NCI-H524 treated with DMSO at 0.1 percent for 48 hours (cell line): ENCODE measurements at places on chromosomes 5 and 9.

DNA sequence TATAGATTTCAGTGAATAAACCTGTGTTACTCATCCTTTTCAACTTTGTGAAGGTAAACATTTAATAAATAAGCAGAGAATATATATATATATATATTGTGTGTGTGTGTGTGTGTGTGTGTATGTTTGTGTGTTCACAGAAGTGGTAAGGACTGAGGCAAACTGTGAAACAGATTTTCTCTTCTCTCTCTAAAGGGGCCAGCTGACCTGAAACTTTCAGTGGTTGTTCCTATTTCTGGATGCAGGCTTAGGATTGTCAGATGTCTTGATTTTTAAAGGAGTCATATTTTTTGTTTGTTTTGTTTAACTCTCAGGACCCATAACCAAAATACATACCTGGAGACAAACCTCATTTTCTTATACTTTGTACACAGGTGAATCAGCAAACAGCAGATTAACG is 714.9 kb upstream of the MEF2C start:
- DNase-seq: no peak

DNA sequence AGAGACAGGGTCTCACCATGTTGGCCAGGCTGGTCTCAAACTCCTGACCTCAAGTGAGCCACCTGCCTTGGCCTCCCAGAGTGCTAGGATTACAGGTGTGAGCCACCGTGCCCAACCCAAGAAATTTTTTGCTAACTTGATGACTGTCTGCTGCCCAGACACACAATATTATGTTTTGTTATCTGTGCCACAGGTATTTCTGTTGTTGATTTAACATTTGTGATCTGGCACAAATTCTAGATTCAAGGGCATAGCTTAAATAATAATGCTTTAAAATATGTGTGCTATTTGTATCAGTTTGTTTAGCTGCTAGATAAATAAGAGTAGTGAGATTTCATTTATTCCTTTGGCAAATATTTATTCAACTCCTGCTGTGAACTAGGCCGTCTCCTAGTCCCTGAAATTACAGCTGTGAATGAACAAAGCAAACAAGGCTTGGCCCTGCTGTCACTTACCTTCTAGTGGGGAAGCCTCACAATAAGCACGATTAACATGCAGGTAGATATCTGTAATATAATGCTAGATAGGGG is 35.3 kb downstream of the GAPVD1 start:
- DNase-seq: no peak

DNA sequence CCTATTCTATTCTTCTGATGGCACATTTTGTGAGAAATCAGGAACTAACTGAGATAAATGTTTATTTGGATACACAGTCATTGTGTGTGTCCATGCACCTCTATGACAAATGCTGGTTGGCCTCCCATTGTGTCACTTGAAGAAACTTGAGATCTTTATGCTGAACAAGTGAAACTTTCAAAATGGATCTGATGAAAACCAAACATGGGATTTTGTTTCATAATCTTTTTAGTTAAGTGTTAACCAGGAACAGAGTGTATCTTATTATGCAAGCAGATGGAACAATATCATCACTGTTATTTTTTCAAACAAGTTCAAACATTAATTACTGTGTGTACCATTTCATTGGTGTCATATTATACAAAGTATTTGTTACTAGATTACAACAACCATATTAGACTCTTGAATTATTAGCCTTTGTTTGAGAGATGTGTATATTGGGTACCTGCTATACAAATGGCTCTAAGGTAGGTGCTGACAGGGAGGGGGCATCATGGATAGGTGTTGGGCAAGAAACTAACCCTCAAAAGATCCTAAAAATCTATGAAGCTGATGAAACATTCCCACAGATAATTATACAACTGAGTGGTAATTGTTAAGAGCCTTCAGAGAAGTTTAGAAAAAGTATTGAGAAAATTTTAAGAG is 159.8 kb downstream of the PALM2AKAP2 start:
- no peak for DNase-seq

DNA sequence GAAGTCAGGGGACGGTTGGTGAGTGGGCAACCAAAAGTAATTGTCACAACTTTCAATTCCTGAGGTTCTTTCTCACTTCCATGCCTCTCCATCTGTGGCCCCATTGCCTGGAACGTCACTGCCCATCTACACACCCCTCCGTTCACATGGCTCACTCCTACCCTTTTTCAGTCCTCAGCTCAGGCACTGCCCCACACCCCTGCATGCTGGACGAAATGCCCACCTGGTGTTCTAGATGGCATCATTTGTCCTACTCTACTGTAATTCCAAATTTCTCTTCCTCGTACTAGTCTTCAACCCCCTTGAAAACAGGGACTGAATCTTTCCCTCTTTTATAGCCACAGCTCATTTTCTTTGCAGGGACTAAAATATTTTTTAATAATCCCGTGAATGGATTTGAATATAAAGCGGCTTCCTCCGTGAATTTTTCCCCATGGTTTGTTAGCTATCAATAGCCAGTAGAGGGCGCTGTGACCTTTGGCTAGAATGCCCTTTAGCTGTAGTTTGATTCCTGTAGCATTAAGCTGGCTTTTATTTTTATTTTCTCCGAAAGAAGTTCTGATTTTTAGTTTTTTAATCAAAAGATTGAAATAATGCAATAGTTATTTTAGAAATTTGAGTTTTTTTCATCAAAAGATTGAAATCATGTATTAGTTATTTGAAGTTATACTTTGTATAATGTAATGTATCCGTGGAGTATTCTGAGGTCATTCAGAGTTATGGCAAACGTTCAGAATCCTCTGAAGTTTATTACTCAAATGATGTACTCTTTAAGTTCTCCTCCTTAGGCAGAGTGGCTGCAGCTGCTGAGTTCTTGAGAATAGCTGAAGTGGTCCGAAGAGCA is 232.1 kb downstream of the SH3GL2 start:
- no peak for DNase-seq

DNA sequence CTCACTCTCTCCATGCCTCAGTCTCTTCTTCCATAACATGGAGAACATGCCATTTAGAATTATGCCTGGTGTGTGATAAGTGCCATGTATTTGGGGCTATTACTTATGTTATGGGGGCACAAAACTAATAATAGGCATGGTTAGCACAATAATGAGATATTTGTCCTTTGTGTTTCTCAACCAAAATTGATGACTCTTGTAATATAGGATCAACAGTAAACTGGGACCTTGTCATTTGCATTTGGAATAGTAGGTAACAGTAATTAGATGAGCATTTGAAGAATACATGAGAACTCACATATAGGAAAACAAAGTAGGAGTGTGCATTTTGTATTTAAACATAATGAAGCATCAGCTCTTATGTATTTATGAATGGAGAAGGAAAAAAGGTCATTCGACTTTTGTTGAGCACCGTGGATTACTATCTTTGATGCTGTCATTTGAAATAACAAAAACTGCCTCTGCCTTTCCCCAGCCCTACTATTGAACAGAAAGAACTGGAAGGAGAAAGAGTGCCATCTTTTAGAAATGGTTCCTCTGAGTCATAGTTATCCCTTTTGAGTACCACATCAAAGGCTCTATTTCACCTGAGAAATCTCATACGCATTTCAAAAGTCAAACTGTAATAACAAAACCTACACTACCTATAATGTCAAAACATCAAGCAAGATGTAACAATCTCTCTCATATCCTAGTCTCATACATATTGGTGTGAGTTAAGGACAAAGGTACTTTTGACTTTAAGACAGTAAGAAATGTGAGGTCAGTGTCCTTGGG is 655.2 kb downstream of the PDE4D start:
- DNase-seq: no peak

DNA sequence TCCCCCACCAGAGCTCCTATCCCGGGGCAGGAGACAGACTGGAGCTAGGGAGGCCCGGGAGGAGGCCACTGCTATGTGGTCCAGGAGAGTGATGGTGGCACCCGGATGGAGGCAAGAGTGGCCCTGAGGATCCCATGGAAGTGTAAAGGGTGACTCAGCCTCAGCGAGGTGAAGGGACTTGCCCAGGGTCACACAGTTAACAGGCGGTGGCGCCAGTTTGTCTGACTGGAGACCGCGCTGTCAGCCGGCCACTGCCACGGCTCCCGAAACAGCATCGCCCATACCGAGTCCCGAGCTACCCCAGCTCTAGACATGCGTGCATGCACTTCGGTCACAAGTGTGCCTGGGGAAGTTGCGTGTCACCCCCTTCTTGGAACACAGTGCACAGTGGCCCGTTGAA is 165.9 kb downstream of the GAPVD1 start:
- no peak for DNase-seq

DNA sequence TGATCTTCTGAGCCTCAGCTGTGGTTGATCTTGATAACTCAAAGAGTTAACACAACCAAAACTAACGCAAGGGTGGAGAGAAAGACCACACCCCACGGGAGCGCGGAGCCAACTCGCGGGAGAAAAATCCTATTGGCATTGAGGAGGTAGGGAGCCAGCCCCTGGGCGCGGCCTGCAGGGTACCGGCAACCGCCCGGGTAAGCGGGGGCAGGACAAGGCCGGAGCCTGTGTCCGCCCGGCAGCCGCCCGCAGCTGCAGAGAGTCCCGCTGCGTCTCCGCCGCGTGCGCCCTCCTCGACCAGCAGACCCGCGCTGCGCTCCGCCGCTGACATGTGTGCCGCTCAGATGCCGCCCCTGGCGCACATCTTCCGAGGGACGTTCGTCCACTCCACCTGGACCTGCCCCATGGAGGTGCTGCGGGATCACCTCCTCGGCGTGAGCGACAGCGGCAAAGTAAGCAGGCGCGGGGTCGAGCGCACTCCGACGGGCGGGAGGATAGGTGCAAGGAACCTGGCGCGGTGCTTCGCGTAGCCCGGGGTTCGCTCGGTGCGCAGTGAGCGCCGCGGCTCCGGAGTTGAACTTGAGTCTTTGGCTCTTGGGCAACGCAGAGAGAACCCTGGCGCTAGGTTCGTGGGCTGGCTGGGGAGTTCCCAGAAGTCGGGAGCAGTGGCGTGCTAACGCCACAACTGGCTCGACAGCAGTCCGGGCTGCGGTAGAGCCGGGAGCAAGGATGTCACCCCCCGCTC is at the start of gene GDA:
TSS of gene GDA (plus strand) at position 210 of the 745 bp plus-strand sequence. CDS start at position 330, 120 bp downstream.
- no peak for DNase-seq

DNA sequence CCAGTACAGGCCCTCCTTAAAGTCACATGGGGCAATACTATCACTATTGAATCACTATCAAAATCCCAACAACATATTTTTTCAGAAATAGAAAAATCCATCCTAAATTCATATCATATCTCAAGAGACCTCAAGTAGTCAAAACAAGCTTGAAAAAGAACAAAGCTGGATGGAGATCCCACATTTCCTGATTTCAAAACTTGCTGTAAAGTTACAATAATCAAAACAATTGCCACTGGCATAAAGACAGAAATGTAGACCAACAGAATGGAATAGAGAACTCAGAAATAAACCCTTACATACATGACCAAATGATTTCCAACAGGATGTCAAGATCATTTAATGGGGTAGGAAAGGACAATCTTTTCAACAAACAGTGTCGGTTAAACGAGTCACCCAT is 41.3 kb upstream of the CDKN2AIPNL start:
- DNase-seq: no peak

GRCh38 chr9:81031422-81032029 is 657.8 kb downstream of the TLE1 start:
- DNase-seq: no peak

DNA sequence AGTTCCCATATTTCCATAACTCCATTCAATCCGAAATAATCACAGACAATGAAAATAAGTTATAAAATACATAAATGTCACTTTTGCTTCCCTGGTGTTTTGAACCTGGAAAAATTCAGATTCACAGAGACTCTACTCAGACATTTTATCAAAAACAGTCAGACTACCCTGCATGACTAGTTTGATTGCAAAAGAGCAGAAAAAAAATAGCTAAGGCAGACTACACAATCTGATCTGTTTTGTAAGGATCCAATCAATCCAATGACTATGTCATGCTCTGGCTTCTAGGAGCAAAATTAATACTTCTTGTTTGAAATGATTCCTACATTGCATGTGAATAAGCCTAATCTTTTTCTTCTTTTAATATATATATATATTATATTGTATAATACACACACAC is 1262.6 kb downstream of the EFNA5 start:
- DNase-seq: no peak

DNA sequence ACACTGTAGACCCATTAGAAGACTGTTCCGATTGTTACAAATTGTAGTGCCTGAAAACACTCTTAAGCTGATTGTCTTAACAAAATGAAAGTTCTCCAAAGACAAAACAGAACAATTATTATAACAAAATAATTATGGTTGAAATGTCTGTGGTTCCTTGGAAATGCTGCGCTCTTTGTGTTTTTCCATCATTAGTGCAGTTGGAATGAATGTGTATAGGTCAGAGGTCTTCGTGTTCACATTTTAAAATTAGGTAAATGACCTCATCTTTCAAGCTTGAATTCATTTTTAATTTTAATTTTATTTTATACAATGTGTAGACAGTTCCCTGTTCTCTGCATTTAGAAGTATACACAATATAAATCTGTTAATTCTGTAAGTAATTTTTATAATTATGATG is 56.7 kb upstream of the NXNL2 start:
- no peak for DNase-seq

DNA sequence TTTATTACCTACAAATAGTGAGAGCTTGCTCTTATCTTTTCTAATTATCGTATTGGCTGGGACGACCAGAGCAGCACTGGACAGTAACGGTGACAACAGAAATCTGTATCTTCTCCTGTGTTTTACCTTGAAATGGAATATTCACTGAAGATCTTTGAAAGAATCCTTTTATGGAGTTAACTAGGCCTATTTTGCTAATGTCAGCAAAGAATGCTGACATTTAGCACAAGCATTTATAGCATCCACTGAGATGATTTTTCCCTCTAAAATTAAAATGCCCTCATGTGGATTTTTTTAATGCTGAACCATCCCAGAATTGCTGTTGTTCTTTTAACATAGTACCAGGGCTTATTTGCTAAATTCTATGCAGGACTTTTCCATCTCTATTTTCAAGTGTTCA is 59.4 kb downstream of the ROR2 start:
- no peak for DNase-seq

DNA sequence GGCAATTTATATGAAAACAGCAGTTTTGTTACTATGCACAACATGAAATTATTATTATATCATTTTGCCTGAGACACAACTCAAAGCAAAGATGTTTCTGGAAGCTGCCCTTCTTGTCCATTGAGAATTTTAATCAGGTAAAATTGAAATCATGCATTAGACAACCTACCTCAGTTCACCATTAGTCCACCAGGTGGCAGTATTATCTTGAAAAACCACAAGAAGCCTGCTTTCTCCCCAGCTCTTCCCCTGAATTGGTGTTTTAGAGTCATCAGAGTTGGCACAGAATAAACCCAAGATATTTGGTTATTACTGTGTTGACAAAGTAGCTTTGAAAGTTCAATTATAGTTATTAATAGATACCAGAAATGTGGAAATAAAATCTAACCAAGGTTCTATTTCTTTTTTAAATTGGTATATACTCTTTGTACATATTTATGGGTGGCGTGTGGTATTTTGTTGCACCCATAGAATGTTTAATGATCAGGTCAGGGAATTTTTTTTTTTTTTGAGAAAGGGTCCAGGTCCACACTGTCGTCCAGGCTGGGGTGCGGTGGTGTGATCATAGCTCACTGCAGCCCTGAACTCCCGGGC is 25.7 kb downstream of the UTP15 start:
- no peak for DNase-seq
